Retina (tissue), 1 donor: ENCODE measurements at places on chromosomes 6 and 20.

- DNase-seq = no peak
Measured at GRCh38 chr20:60802676-60803075, 449.4 kb upstream of the CDH4 start.

DNA sequence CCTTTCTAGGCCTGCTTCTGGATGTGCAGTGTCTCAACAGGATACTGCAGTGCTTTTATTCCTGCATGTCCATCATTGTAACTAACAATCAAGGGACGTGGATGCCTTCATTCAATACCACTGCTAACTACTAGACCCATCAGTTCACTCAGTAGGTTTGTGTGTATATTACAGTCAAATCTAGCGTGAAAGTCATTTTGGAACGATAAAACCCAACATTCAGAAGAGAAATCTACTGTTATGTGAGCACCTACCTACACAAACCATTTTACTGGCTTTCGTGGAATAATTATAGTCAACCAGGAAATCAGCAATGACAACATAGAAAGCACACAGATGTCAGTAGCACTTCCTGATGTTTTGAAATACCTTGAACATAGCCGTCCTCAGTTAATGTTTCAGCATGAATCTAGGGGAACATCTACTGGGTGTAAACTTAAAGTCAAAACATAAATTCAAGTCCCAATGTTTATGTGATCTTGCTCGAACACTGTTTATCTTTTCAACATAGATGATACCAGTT lies 270.6 kb downstream of the FARS2 start:
- no peak for DNase-seq

GRCh38 chr6:33751771-33752645 lies 5.3 kb upstream of the IP6K3 start:
- DNase-seq = no peak

DNA sequence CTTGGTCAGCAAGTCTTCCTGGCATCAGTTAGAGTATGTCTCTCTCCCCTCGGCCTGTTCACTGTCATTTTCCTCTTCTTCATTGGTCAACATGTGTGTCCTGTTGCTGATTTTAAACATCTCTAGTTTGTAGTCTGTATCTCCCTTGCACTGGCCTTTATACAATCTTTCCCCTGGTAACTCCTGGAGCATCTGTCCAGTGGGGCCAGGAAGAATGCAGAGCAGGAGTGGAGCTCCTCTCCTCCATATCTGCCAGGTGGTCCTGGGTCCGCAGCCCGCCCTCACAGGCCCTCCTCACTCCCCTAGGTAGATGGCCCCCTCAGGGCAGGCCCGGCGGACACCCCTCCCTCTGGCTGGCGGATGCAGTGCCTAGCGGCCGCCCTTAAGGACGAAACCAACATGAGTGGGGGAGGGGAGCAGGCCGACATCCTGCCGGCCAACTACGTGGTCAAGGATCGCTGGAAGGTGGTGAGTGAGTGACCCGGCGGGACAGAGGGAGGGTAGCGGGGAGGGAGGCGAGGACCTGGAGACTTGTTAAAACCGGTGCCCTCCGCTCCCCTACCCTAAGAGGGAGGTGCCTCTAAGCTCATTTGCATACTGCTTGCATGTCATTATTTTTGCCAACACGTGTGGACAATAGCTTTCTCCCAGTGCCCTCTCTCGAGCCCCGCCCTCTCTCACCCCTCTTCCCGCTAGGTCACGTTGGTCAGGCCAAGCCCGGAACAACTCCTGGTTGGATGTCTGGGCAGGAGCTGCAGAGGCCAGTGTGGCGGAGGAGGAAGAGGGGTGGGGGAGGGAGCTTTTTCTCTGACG lies 3.2 kb downstream of the TTBK1 start:
- peak; percentile 92 for DNase-seq

GRCh38 chr6:166360243-166361076 lies 18.1 kb upstream of the SFT2D1 start:
- DNase-seq = no peak

GRCh38 chr6:38843798-38844197 lies 128.7 kb downstream of the DNAH8 start:
- DNase-seq = no peak

- DNase-seq = no peak
Measured at GRCh38 chr6:111841822-111842221, 31.4 kb downstream of the FYN start.

DNA sequence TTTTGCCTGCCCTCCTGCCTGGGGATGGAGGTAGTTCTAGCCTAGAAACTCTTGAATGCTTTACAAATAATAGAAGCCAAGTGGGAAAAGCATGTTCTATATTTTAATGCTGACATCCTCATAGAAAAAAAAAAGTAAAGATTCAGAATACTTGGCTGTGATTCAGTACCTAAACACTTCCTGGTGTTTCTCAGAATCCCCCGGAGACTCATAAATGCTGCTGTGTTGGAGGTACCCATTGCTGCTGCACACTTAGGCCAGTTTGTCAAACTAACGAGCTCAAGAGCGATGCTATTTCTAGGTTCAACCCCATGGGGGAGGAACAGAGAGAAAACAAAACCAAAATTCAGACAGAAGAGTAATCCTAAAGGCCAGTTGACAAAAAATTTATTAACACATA lies 38.8 kb upstream of the ZFP64 start:
- DNase-seq = no peak

DNA sequence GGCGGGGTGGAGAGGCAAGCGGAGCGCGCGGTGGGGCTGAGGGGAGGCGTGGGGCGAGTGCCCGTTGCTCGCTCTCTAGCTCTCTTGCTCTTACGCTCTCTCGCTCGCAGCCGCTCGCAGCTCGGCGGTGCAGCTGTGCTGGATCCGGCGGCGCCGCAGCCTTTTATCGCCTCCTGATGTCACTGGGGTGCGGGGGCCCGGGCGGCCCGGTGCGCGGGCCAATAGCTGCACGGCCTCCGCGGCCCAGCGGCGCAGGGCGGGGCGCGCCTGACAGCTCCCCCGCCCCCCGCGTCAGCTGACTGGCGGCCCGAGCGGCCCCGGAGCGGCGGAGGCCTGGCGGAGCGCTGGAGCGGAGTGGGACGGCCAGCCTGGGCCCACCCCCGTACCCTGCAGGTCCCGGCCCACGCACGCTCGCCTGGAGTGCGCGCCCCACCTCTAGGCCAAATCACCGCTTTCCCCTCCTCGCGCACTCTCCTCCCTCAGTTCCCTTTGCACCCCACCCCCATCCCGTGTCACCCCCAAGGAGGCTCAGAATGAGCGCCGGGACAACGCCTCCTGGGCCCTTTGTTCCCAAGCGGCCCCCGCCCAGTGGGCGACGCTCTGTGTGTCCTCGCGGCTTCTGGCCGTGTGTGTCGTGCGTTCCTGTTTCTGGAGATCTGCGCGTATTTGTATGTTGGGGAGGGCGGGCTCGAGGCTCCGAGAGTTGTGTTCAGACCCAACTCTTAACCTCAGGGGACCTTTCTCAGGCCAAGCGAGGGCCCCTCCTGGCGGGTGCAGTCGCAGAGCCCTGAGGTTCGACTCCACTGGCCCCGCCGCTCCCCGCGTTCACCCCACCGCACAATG lies at the start of gene MAFB:
Gene MAFB (minus strand): TSS at position 137 of the 843 bp plus-strand sequence. CDS start 386 bp downstream, outside the sequence.
- DNase-seq = peak; percentile 93

DNA sequence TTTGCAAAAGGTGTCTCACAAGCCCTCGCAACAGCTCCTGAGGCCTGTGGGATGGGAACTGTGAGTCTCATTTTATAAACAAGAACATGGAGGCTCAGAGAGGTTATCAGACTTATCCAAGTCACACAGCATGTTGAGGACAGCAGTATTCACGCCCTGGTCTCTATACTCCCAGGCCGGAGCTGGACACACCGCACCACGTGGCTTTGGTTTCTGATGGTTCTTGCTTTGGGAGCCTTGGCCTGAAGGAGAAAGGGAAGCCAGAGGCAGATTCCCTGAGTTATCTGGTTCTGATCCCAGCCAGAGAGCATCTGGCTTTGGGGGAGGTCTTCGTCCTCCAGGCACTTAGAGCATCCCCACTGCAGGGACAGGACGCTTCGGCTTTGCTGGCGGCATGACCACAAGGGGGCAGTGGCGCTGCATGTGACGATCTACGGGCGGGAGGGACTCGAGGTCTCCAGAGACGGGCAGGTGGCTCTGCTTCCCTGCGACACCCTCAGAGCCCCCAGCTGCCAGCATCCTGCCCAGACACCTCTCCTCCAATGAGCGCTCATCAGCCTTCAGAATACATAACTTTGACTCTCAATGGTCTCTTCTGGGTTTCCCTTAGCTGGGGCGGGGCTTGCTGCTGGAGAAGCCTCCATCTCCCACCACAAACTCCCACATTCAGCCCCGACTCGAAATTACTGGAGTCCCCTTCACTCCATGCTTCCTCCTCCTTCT lies 51.4 kb upstream of the SAYSD1 start:
- DNase-seq = peak; percentile 86

DNA sequence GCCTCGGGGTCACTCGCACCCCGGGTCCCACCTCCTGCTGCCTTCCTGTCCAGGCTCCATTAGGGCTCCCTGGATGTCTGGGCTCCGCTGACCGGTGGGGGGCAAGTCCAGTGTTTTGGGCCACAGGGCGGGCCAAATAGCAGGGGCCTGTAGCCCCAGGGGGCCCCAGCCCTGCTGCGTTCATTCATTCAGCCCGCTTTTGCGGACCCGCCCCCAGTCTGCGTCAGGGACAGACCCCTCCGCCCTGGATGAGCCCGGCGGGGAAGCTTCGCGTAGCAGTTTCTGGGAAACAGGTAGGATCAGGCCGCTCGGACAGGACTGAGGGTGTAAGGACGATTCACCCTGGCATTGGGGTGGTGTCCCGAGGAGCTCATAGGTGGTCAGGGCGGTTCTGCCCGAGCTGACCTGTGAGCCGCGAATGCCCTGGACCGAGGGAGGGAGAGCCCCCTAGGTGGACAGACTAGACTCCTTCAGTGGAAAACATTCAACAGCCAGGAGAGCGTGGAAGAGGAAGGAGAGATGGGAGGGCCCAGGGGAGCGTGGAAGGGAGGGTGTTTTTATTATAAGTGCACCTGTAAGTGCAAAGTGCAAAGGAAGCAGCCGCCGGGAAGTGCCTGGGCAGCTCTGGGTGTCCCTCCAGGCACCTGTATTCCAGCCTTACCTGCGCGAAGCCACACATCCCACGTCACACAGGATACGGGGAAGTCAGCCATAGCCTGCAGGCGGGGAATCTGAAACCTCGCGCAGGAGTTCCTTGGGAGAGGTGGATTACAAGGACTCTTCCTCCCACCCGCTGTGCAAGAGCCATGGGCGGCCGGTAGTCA lies 662 bp downstream of the ENTPD6 start:
- DNase-seq = peak; percentile 57
